ENCODE measurements at places on chromosomes 2 and 18.
A peak's percentile ranks its signal among the peaks of the same experiment; 100 is the strongest.

DNA sequence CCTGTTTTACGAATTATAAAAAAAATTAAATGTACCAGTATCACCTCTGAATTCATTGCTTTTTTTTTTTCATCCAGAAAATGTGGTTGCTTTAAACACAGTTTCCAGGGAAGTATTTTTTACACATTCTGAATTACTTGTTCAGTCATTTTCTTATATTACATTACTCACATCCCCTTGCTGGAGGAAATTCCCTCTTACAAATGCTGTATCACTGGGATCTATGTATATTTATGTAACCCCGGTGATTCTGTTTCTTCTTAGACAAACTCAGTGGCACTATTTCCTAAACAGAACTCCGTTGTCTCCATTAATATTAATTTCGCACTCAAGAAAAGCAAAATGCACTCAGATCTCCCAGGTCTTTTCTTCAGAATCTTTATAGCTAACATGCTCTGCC is 1078.5 kb upstream of the ZEB2 start:
- DNase-seq = no peak

GRCh38 chr2:133045787-133046186 is 375.8 kb upstream of the LYPD1 start:
- DNase-seq = no peak

- DNase-seq = no peak
These were observed 277.9 kb downstream of the DCC start for GRCh38 chr18:52617931-52618330.

DNA sequence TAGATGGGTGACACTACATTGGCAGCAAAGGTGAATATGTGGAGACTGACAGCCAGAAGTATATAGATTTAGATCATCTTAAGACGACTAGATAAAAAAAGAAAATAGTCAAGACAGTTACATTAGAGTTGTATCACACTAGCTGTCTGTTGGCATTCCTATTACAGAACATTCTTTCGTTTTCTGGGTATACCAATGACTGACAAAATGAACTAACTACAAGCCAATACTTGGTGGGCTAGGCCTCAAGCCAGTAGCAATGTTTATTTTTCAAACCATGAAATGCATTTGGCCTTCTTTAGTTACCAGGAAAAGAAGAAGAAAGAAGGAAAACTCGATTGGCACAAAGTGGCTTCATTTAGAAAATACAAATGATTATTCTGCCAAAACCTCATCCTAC is 944.9 kb upstream of the ZEB2 start:
- DNase-seq = no peak

- no peak for DNase-seq
These were observed 64.5 kb upstream of the LAPTM4A start for GRCh38 chr2:20115902-20116301.

DNA sequence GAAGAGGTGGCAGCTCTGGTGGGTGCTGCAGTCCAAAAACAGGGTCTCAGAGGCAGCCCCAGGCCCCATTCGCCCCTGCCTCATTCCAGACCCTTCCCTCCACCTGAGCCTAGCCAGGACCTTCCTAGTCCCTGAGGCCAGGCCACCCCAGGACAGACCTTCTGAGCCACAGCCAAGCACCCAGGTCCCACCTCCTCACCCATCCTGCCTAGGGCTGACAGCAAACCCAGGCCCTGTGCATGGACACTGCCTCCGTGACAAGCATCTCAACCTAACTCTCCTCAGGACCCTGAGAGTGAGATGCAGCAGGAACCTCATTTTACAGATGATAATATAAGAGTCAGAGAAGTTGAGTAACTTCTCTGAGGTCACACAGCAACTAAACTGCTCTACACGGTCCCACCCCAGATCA is 15.5 kb downstream of the ADRA2B start:
- no peak for DNase-seq

GRCh38 chr18:39604836-39605235 is 2039.2 kb upstream of the CELF4 start:
- DNase-seq = no peak

GRCh38 chr2:120288016-120288373 is 35.3 kb downstream of the RALB start:
- DNase-seq = no peak

DNA sequence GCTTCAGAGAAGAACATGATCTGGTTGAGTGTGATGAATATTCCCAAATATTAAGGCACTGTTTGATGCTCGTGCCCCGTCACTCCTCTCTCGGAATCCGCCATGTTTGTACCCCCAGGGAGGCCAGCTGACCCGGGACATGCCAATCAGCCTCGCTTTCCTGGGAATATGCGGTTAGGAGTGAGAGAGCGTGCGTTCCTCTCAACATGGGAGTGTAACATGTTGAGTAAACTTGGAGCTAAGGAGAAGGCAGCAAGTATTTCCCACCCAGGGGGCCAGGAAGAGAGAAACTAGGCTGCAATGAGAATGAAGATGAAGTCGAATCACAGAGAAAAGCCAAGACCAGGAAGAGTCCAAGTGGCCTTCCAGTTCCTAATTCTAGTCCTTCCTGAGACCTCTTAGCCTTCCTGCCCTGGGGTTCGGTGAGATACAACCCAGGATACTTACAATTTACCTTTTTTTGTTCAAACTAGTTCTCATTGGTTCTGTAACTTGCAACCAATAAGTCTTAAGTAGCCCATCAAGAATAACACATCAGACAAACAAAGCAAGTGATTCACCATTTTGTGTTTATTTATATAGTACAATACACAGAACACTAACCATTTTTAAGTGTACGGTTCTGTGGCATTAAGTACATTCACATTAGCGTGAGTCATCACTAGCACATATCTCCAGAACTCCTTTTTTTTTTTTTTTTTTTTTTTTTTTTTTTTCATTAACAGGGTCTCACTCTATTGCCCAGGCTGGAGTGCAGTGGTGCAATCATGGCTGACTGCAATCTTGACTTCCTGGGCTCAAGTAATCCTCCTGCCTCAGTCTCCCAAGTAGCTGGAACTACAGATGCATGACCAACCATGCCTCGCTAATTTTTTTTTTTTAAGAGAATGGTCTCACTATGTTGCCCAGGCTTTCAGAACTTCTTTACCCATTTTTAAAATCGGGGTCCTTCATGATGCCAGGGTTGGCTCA is 36.4 kb upstream of the SLC1A4 start:
- DNase-seq = no peak

GRCh38 chr2:70516596-70516995 is 37.0 kb downstream of the TGFA start:
- no peak for DNase-seq

GRCh38 chr2:66547118-66547517 is 112.2 kb downstream of the MEIS1 start:
- no peak for DNase-seq

DNA sequence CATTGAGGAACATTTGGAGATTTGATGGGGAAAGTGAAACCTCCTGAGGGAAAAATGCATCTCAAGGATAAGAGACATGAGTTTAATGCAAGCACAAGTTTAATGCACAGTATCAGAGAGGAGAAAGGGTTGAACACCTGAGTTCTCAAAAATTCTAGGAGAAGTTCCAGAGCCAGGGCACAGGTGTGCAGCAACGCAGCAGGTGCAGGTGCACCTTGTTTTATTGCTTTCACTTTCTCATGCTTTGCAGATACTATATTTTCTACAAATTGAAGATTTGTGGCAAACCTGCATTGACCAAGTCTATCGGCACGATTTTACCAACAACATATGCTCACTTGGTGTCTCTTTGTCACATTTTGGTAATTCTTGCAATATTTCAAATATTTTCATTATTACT is 267.6 kb upstream of the HNRNPA3 start:
- DNase-seq = no peak

DNA sequence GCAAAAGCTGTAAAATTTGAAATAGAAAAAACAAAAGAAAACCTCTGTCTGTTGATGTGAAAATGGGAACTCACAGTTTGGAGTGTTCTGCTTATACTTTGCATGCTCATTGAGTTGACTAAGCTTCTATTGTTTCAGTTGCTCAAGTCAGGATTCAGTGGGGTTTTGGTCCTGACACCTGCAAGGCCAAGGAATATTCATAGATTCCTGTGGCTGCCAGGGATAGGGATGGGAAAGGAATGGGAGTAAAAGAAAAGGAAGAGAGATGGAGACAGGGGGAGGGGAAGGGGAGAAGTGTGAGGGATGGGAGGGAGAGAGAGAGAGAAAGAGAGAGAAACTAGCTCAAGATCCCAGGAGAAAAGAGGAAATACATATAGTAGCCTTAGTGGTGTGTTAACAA is 1.3 kb downstream of the CPS1 start:
- DNase-seq = no peak

- DNase-seq = no peak
These were observed 111.5 kb upstream of the LGALSL start for GRCh38 chr2:64342195-64343099.

- no peak for DNase-seq
These were observed 83.6 kb downstream of the SESTD1 start for GRCh38 chr2:179181002-179181401.

- no peak for DNase-seq
These were observed 85.5 kb downstream of the SOWAHC start for GRCh38 chr2:109699646-109700045.

GRCh38 chr2:27489118-27489497 is 435 bp downstream of the IFT172 start:
- no peak for DNase-seq

GRCh38 chr18:9403795-9404564 is 69.4 kb downstream of the TWSG1 start:
- no peak for DNase-seq

DNA sequence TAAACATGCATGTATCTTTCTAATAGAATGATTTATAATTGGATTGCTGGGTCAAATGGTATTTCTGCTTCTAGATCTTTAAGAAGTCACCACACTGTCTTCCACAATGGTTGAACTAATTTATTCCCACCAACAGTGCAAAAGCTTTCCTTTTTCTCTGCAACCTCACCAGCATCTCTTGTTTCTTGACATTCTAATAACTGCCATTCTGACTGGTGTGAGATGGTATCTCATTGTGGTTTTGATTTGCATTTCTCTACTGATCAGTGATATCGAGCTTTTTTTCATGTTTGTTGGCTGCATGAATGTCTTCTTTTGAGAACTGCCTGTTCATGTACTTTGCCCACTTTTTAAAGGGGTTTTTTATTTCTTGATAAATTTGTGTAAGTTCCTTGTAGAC is 182.5 kb downstream of the ANKRD44 start:
- DNase-seq = no peak

GRCh38 chr2:98757904-98758421 is 27.0 kb upstream of the MGAT4A start:
- peak; percentile 47 for DNase-seq

DNA sequence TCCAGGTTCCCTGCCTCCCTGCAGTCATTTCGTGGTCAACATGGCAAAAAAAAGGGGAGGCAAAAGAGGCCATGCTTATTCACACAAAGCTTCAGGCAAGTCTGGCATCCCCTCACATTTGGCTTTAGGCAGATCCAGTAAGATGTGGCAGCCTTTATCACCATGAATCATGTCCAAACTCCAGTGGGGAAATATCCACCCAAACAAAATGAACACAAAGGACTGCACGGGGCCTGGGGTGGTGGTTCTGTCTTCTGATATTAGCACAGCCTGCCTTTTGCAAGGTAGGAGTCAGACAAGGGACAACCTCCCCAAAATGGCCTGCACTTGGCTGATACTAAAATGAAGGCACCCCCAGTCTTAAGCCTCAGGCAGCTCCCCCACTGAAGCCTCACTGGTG is 129.9 kb downstream of the ZBTB7C start:
- DNase-seq = no peak

DNA sequence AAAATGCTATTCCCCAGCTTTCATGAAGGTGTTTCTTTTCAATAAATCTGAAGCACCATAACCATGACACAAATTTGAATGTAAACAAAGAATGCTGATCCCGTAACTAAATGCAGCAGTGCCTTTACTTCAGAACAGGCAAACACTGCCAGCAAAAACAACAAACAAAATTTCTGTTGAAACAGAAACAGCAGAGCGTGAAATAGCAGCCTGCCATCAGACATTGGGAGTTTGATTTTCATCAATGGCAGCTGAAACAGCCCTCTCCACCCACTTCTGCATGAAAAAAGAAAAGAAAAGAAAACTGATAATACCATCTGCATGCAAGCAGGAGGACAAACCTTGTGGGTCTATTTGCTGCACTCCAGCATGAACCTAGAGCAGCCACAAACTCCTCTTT is 128.3 kb downstream of the CDH2 start:
- no peak for DNase-seq

GRCh38 chr18:62637403-62637802 is 77.9 kb upstream of the PHLPP1 start:
- DNase-seq = no peak

- no peak for DNase-seq
These were observed 422.8 kb upstream of the ZEB2 start for GRCh38 chr2:144942516-144943256.

DNA sequence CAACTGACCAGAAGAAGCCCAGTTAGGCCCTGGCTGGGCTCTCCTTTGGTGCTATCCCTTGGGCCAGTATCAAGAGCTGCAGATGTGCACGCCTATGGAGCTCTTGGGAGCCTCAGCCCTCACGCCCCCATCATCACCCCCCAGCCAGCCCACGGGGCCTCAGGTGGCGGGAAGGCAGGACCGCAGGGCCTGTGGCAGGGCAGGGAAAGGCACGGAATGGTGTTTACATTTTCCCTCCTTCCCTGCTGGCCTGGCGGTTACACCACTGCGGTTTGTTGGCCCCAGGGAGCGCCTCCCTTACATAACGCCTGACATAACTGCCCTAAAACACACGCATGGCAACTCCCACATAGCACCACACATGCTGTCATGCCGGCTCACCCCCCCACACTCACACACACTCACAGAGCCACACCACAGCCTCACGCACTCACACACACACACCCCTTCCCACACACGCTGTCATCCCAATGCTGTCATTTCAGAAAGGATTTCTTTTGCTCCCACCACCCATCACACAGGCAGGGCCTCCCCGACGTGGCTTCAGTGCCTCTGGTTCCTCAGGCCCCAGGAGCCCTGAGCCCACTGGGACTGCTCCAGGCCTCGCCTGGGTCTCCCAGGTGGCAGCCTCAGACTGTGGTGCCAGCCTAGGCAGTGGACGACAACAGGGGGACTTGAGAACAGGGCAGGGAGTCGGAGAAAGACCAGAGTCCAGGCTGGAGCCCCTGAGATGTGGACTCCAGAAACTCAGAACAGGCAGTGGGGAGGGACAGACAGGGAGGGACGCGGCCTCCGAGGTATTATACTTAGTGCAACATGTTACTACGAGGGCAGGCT is 15.7 kb downstream of the ZFP36L2 start:
- no peak for DNase-seq

GRCh38 chr2:179974761-179975160 is 32.3 kb downstream of the CWC22 start:
- no peak for DNase-seq

DNA sequence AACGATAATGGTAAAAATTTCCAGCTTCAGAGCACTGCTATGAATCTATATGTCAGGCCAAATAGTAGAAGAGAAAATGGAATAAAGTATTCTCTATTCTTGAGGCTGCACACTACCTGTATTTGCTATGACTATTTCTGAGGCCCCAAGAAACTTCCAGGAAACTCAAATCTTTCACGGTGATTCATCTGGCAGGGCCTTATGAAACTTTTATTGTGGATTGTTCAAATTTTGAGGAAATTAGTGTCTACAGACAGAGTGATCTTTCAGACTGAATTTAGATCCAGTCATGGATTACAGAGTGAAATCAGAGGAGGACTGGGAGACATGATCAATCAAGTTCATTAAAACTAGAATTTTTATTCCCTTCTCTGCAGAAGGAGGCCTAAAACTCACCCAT is 4.1 kb upstream of the VSNL1 start:
- DNase-seq = no peak

GRCh38 chr18:47992266-47992665 is 61.8 kb upstream of the SMAD2 start:
- no peak for DNase-seq

All from activated T-helper 1 cell treated with Interleukin-2 at 50 U/mL for 16 hours (primary cell).